Effector CD8-positive, alpha-beta T cell (primary cell): ENCODE measurements at places on chromosomes 3 and 15.

DNA sequence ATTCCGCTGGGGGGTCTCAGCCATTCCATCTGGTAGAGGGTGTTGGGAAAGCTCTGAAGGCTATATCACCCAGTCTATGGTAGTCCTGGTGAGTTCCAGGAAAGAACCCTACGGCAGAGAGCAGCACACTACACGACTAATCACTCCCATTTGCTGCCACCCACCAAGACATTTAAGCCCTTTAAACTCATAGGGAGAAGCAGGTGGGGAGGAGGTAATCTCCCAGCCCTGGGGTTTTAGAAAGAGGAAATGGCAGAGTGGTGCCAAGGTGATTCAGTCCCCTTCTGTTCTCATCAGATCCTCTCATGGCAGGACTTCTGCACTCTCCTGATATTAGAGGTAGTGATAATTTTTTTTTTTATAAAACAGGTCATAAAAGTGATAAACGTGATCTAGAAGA is 10.6 kb upstream of the VWA5B2 start:
- DNase-seq, result no peak

GRCh38 chr15:52506549-52506948 is 22.1 kb downstream of the MYO5A start:
- no peak for DNase-seq

GRCh38 chr3:54299169-54299935 is 177.0 kb downstream of the CACNA2D3 start:
- DNase-seq, result no peak

DNA sequence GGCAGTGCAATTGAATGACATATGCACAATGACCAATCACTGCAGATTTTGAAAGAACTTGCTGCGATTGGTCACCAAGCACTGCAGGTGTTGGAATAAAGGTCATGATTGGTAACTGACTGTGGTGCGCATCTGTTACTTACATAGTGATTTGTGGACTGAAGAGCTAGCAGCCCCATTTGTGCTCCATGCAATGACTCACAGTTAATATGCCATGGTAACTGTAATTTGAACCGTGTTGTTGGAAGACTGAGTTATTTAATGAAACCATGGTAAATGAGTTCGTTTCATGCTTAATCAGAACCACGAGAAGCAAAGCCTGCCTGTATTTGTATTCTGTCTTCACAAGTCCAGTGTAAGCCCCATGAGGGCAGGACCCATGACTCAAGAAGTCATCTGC is 220.5 kb downstream of the TJP1 start:
- no peak for DNase-seq

DNA sequence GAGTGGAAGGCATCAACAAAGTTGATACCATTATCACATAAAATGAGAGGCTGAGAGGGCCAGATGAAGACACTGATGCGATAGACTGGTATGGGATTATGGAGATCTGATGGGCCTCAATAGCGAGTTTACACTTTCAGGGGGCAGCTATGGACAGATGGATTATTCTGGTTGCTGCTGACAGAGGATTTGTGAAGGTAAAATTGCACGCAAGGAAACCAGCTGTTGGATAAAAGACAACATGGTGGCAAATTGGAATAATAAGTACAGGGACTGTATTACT is 203.9 kb downstream of the MBNL1 start:
- no peak for DNase-seq

GRCh38 chr3:58164906-58165821 is 45.6 kb downstream of the DNASE1L3 start:
- DNase-seq, result no peak

- DNase-seq, result no peak
Observed at GRCh38 chr15:55970286-55970685, 23.1 kb downstream of the NEDD4 start.

DNA sequence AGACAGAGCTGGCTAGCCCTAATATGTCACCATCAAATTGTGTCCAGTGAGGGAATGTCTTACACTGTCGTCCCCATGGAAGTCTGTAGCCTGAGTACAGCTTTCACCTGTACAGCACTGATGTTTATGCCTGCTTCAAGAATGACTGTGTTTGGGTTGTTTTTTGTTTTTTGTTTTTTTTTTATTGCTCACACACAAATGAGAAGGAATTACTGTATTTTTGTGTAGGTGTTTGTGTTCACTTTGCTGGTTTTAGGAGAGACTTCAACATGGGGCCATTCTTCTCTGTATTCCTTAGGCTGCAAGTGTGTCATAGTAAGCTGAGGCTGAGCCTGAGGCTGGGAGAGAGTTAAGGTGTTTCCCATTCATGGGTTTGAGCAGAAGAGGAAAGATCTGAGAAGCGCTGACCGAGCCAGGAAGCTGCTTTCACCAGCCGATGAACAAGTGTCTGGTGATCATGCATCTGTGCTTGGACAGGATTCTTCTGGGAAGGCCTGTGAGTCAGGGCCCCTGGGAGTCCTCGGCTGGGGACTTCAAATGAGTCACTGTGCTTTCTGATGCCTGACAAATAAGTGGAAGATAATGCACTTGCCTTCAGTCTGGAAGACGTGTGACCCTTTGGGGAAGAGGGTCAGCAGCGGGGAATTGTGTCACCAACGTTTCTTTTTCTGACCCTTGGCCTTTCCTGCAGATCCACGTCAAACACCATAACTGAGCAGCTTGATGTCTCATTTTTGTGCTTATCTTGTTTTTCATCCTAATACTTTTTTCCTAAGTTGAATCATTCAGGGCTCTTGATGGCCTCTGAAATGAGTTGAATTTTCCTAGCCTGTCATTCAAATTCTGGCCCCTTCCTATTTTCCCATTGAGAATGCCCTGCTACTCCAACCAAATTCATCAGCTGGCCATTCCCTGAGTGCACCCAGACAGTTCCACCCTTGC is 36.7 kb upstream of the ZBTB38 start:
- DNase-seq, result no peak

DNA sequence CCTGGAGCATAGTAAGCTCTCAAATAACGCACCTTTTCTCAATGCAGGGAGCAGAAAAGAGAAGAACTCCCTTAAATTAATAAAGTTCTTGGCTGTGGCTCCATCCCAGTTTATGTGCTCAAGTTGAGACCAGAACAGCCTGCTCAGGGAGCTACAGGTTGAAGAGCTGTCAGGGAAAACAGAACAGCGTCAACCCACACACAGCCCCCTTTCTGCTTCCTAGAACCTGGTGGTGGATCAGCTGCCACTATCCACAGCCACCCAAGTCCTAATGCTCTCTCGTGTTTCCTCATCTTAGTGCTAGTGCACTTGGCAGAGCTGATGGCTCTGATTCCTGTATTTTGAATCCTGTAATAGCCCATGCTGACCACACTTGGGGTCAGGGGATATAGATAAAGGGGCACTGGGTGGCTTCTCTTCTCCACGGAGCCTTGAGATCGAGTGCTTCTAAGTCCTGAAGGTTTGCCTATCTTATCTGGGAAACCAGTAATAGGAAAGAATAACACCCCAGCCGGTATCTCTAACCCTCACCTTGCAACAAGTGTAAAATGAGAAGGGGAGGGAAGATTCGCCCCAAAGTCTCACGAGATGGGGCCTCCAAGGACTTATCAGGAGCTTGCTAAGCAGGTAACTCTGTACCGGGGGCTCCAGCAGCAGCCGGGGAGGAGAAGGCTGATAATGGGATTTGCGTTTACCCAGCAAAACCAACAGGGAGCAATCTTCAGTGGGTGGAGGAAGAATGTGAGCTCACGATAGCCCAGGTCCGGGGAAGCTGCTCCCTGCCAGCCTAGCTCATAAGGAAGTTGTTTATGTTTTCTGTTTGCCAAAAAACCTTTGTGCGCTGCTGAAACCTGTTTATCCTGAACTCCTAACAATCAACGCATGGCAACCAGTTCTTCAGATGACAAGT is 136.2 kb upstream of the ICE2 start:
- DNase-seq, result no peak

- no peak for DNase-seq
Observed at GRCh38 chr3:44108481-44108880, 133.2 kb upstream of the TOPAZ1 start.

- DNase-seq, result no peak
Observed at GRCh38 chr15:60635507-60636352, 156.8 kb upstream of the ICE2 start.

DNA sequence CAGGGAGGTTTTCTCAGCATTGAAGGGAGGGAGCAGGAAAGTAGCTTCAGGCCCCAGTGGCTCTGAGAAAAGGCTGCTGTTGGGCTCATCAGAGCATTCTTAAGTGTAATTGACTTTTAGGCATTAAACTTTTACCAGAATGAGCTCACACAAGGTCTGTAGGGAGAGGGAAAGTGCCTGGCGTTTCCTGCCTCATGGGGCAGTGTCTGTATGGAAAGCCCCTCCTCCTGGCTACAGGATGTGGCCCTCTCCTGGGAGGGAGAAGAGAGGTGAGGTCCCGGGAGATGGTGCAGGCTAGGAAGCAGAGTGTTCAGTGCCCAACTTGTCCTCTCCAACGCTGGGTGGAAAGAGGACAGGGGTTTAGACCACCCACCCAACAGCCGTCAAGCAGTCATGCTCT is 21.3 kb upstream of the SCN10A start:
- no peak for DNase-seq

DNA sequence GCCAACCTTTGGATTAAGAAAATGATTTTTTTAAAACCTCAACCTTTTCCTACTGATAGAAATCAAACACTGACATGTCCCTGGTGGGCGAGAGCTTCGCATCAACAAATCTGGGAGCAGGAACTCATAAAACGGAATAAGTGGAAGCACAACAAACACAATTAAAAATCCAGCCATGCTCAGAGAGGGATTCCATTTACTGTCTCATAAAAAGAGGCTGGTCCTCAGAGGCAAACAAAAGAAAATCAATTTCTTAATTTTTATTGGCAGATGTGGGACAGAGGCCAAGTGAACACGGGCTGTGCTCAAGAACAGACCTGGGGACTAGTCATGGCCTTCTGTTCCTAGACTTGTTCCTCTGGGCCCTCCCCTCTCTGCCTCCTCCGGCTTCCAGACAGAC is 214.5 kb downstream of the NTRK3 start:
- DNase-seq, result no peak

- DNase-seq, result no peak
Observed at GRCh38 chr3:30174357-30174756, 432.0 kb upstream of the TGFBR2 start.

DNA sequence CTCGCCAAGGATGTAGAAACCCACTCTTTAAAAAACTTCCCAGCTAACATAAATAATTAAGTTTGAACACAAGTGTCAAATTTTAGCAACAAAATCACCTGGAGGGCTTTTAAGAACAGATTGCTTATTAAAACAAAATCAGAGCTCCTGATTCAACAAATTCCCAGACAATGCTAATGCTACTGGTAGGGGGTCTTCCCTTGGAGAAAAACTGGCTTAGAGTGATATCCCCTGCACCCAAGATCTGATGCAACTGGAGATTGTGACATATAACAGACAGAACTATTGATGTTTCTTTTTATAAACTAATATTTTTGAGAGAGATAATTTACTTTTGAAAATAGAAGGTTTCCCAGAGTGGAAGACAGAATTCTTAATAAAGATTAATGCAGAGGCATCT is 19.9 kb downstream of the IGSF10 start:
- DNase-seq, result no peak

GRCh38 chr3:187777331-187777941 is 32.2 kb upstream of the BCL6 start:
- DNase-seq, result no peak

- DNase-seq, result no peak
Observed at GRCh38 chr3:135014566-135014965, 219.5 kb downstream of the EPHB1 start.

GRCh38 chr3:95312650-95313049 is 1249.8 kb downstream of the NSUN3 start:
- DNase-seq, result no peak

DNA sequence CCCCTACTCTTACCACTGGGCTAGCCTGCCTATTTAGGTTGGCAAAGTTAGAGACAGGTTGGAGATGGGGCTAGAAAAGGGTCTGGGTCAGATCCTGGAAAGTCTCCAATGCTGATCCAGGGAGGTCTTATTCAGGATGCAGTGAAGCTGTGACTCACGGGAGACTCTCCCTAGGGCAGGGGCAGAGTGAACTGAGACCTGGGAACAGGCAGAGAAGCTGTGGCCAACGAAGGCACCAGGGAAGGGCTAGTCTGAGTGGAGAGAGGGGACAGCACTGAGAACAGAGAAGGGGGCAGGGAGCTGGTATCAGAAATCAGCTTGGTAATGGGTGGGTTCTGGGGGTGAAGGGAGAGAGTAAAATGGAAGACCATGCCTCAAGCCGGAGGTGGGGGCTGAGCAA is 2.2 kb downstream of the LTF start:
- DNase-seq, result no peak

DNA sequence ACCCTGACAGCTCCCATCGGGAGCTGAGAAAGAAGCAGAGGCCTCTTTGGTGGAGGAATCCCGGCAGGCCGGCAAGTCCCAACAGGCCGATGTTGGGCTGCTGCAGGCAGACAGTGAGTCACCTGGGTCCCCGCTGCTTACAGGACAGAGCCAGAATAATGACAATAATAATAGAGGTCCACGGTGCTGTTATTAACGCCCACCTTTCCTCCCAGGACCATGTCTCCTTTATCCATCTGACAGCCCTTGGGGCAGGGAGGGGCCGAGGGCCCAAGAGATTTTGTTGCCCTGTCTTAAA is 29.3 kb upstream of the MAGEF1 start:
- DNase-seq, result no peak

DNA sequence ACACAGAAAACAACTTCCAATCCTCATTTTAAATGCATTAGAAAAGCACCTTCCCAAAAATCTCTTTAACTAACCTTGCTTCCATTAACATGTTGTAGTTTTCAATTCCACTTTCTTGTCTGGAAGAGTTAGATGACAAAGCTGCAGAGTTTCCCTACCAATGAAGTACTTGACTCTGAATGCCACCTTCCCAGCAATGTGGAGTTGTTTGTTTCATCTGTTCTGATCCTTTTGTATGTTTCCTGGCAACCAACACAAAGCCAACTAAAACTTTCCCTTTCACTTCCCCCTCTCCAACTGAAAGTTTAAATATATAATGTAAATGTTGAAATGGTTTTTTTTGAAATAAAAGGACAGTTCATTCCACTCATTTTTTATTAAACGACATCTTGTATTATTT is at the start of gene WDR49:
TSS of gene WDR49 (minus strand) at position 183 of the 400 bp plus-strand sequence. CDS start 517 bp downstream, outside the sequence.
- no peak for DNase-seq

DNA sequence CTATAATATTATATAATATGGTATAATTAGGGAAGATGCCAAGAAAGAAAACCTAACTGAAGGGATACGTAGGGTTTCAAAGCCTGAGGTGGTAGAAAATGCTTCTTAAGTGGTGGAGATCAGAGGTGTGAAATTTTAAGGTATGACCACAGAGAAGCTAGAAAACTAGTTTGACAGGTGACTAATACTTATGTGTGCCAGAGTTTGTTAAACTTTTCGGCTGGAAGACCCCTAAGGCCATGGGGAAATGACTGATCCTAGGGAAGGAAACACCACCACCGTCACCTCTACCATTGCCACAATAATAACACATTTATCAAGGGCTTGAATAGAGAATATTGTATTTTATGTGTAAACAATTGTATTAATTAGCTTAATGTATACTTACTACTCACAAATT is 261.4 kb upstream of the GBE1 start:
- DNase-seq, result no peak
